ENCODE measurements at places on chromosomes 3 and 15. TPM values are rescaled to one million over a fixed set of nuclear protein-coding genes. Genes with fewer than 3 reads are reported as not detected.

ZPLD1 gene
- 0.21 TPM for total RNA-seq

VILL gene
- 2.0 TPM for total RNA-seq

RPP25 gene
- total RNA-seq = 33.1 TPM

SCAMP5 gene
- total RNA-seq = 8.6 TPM

PRSS50 gene
- not detected for total RNA-seq
